Left hindlimb (tissue), 1 donor: ENCODE measurements at places on chromosomes 16 and 17.

DNA sequence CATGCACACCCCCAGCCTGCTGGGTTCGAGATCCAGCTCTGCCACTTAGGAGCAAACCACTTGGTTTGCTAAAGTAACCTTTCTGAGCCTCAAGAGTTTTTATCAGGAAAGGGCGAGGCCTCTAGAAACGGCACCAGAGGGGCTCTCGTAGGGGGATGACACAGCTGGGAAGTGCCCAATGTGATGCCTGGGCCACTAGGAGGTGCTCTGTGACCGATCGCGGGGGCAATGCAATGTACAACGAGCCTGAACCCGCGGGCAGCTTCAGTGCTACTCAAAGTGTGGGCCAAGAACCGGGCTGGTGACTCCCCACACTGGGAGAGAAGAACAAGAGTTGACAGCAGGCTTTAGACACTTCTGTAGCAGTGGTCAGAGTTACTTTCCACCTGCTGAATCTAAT, 9.4 kb downstream of the C16orf89 start:
- peak; percentile 15 for DNase-seq

GRCh38 chr16:11485676-11486075, 101.0 kb downstream of the LITAF start:
- no peak for DNase-seq

DNA sequence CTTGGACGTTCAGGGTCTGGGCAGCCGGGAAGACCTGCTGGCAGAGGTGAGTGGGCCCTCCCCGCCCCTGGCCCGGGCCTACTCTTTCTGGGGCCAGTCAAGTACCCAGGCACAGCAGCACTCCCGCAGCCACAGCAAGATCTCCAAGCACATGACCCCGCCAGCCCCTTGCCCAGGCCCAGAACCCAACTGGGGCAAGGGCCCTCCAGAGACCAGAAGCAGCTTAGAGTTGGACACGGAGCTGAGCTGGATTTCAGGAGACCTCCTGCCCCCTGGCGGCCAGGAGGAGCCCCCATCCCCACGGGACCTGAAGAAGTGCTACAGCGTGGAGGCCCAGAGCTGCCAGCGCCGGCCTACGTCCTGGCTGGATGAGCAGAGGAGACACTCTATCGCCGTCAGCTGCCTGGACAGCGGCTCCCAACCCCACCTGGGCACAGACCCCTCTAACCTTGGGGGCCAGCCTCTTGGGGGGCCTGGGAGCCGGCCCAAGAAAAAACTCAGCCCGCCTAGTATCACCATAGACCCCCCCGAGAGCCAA, 8.6 kb upstream of the ABCC3 start:
- peak; percentile 67 for DNase-seq

DNA sequence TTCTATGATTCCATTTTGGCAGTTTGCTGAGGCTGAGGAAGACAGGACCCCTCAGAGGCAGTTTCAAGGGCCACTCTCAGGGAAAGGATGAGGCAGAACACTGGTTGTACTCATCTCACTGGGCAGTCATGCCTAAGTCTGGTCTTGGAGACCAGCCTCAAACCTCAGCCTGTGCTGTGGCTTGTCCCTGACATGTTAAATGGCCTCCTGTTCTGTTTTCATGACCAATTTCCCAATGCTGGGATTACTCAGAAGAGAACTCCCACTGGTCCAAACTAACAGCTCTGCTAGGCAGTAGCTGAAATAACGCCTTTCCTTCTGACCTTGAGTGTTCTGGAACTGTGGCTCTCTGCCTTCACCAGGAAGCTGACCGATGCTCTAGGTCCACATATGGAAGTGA, 8.4 kb upstream of the SPDYE4 start:
- no peak for DNase-seq

- DNase-seq: no peak
These were observed 33.0 kb upstream of the PRKCB start for GRCh38 chr16:23802776-23803175.

DNA sequence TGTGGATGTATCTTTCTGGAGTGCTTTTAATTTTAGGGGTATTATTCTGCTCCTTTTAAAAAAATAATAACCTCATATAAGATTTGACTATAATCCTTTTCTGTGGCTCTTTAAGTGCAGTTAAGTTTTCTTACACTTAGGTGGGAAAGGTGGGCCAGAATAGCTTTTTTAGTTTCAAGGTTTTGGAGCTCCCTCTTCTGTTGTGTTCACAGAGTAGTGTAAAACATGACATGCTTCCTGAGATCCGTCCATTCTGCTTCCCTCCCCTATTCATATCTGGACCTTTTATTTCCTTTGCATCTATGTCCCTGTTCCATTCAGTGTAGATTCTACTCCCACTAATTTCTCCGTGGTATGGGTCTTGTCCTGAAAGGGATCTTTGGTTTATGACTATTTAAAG, 12.8 kb downstream of the LRRC36 start:
- no peak for DNase-seq

DNA sequence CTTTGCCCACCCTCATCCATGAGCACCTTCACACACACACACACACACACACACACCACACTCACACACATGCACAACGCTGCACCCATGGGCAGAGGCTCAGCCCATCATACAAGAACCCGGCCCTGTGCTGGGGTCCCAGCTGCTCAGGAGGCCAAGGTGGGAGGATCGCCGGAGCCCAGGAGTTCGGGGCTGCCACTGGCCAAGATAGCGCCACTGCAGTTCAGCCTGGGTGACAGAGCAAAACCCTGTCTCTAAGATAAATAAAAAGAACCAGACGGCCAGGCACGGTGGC, 3.4 kb upstream of the FSCN2 start:
- DNase-seq: no peak

GRCh38 chr17:80414508-80414802, 512 bp upstream of the ENDOV start:
- DNase-seq: no peak

DNA sequence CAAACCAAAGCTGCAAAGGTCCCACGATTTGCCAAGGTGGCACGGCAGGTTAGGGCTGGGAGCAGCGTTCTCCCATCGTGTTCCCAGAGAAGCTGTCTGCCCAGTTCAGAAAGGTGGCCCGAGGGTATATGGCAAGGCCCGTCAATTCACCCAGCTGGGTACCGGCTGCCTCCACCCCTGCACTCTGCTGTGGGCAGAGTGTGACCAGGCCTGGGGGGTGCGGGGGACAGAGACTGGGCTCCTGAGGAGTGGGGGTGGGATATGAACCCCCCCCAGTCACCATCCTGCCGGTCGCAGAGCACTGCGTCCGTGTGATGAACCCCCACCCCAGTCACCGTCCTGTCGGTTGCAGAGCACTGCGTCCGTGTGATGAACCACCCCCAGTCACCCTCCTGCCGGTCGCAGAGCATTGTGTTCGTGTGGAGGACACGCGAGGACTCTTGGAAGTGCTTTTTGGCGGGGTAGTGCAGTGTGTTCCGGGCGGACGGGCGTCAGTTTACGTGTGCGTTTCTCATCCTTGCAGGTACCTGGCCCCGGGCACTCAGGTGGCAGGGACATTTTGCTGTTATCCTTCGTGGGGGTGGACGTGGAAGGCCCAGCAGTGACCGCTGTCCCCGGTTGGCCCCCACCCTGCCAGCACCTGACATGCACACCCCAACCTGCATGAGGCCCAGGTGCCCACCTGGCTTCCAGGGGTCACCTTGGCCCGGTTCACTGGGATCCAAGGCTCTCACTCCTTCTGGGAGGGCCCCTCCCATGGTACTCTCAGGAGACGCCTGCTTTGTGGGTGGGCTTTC, 2.7 kb upstream of the FASN start:
- peak; percentile 33 for DNase-seq

GRCh38 chr17:71976011-71976649, 144.7 kb upstream of the SOX9 start:
- peak; percentile 89 for DNase-seq

- no peak for DNase-seq
These were observed 39.9 kb upstream of the MYH10 start for GRCh38 chr17:8670421-8670820.

DNA sequence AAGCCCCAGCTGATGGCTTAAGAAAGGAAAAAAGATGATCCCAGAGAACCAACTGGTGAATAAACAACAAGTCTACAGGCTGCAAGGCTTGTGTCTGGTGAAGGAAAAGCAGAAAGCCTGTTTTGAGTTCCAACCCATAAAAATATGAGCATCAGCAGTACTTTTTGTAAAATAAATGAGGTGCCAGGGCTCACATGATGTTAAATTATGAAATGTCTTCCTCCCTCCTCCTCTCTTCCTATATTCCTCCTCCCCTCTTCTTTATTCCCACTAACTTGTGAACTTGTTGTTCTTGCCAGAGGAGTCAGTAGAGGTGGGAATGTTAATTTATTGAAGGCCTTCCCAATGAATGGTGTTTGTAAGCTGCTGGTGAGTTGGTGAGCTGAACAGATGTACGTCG, 212.2 kb upstream of the CDH11 start:
- DNase-seq: no peak

GRCh38 chr16:66088681-66089080, 277.8 kb upstream of the CDH5 start:
- no peak for DNase-seq

- no peak for DNase-seq
These were observed 207.1 kb downstream of the ZFHX3 start for GRCh38 chr16:72840631-72841381.

- peak; percentile 17 for DNase-seq
These were observed 31.8 kb downstream of the ZNF750 start for GRCh38 chr17:82808006-82808405.

DNA sequence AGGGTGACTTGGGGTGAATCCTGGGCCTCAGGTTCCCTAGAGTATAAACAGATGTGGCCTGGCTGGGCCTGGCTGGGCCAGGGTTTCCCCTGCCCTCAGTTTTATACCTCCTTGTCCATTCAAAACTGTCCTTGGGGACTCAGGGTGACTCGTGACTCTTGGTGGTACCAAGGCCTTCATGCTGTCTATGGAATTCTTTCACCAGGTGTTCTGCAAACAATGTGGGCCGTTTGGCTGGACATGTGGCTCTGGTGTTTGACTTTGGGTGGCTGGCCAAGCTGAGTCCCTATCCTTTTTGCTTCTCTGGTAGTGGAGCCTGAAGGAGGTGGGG, 3.3 kb downstream of the GPT2 start:
- DNase-seq: no peak

GRCh38 chr17:29048440-29049368, 5.8 kb downstream of the PIPOX start:
- no peak for DNase-seq

GRCh38 chr17:57099165-57099564, 14.1 kb downstream of the AKAP1 start:
- DNase-seq: no peak

DNA sequence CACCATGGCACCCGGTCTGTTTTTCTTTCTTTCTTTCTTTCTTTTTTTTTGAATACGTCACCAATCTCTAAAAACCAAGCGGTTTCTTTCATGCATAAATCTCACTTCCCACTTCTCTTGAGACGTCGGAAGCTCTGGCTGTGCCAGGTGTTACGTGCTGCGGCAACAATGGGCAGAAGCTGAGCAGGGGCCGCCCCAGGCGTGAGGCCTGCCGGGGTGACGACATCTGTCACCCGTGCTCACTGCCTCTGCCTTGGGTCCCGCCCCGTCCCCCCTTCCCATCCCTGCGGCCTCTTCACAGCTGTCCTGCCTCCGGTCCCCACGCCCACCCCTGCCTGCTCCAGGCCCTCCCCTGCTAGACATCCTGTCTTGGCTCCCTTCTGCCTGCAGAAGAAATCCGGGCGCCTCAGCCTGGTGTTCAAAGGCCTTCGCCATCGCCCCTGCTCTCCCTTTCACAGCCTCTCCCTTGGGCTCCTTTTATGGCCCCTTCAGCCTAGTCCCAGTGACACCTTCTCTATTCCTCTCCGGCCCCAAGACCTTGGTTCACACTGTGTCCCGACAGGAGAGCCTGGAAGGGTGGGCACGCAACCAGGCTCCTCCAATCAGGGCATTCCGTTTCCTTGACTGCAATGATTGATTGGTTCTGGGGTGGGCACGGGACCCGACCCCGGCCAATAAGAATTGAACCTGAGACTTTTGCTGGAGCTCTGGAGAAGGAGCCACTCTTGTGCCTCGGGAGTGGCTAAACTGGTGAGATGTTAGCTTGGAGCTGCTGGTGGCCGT, 4.8 kb downstream of the P2RX1 start:
- peak; percentile 79 for DNase-seq

- peak; percentile 71 for DNase-seq
These were observed 183.2 kb downstream of the C16orf78 start for GRCh38 chr16:49556606-49557446.

DNA sequence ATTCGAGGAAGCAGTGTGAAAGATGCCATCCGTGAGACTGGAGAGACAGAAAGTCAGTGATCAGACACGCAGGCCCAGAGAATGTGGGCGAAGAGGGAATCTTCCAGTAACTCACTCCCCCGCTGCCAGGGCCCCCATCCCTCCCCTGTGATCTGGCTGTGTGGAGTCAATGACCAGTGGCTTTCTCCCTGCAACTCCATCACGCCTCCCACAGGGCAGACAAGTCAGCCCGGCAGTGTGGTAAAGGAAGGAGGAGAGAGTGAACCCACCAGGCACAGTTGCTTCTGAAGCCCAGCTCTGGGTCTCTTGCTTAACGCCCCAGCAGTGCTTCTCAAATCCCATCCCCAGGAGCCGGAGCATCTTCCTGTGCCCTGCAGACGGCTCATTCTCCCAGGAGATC, 142.1 kb downstream of the ZNF423 start:
- DNase-seq: no peak

GRCh38 chr17:61554209-61554608, 36.8 kb downstream of the NACA2 start:
- DNase-seq: no peak

GRCh38 chr17:27808628-27809027, 8.3 kb upstream of the NOS2 start:
- DNase-seq: no peak

GRCh38 chr16:31269541-31269940, 9.8 kb downstream of the ITGAM start:
- no peak for DNase-seq

GRCh38 chr16:85851034-85851785, 47.8 kb upstream of the IRF8 start:
- no peak for DNase-seq

- DNase-seq: no peak
These were observed 51.6 kb downstream of the IKZF3 start for GRCh38 chr17:39812466-39812865.

GRCh38 chr16:26316683-26317464, 625.1 kb downstream of the HS3ST4 start:
- DNase-seq: no peak

DNA sequence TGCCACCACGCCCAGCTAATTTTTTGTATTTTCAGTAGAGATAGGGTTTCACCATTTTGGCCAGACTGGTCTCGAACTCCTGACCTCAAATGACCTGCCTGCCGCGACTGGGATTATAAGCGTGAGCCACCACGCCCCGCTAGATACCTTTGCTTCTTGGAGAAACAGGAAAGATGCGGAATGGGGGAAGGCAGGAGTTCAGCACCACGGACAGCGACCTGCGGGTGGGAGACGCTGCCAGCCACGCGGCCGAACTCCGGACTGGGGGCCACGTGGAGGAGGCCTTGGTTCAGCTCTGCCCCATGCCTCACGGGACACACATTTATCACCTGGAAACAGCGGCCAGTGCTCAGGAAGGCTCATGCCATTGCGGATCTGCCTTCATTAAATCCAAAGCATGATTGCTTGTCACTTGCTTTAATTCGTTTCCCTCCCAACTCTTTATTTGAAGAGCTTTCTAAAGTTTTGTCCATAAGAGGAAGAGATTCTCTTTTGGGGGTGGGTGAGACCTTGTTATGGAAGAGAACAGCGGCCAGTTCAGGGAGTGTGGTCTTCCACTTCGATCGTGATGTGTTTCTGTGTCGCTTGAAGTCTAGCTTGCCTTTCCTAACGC, 219.9 kb downstream of the ENGASE start:
- peak; percentile 79 for DNase-seq
